ENCODE measurements at places on chromosomes 6 and 20. TPM values are rescaled to one million over a fixed set of nuclear protein-coding genes. Genes with fewer than 3 reads are reported as not detected.

DNA sequence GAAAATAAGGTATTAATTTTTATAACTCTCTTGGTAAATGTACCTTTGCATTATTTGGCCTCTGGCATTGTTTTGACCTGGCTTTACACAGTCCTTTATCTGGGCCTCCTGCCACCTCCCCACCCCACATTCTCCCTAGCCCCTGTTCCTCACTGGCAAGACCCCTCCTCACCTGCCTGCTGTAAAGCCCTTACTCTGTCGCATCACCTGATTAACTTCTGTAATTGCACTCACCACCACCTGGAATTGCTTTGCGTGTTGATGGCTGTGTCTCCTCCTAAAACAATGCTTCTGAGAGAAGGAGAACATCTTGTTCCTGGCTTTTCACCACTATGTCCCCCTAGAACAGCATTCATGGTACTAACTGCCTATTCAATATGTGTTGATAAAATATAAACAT is 24.8 kb downstream of the SNX9 start:
- no peak for DNase-seq

The ZBP1 gene
- not detected for total RNA-seq

DNA sequence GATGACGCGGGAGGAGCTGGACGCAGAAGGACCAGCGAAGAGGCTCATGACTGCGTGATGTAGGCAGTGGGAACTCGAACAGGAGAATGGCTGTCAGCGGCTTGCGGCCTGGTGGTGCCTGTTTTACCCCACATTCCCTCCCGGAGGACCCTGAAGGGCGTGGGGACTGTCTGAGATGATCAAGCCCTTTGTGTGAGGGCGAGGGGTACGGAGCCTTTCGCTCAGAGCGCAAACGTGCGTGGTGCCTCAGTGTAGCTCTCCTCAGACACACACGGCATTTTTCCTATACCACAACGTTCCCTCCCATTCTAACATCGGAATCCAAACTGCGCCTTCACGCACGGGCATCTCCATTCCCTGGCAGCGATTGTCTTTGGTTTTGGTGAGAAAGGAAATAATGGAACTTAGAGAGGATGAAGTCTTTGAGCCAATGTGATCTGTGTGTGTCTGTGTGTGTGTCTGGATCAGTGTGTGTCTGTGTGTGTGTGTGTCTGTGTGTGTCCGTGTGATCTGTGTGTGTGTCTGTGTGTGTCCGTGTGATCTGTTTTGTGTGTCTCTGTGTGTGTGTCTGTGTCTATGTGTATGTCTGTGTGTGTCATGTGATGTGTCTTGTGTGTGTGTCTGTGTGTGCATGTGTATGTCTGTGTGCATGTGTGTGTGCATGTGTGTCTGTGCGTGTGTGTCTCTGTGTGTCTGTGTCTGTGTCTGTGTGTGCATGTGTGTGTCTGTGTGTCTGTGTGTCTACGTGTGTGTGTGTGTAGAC is 5.3 kb downstream of the PTK6 start:
- no peak for DNase-seq

The BPIFB4 gene
- total RNA-seq = not detected

- no peak for DNase-seq
Measured at GRCh38 chr6:313087-313486, 20.8 kb downstream of the DUSP22 start.

The SLC24A3 gene
- total RNA-seq = 3.7 TPM

The LAMA5 gene
- 69.4 TPM for total RNA-seq

GRCh38 chr6:11496152-11497060 is 41.1 kb upstream of the TMEM170B start:
- peak; percentile 75 for DNase-seq

DNA sequence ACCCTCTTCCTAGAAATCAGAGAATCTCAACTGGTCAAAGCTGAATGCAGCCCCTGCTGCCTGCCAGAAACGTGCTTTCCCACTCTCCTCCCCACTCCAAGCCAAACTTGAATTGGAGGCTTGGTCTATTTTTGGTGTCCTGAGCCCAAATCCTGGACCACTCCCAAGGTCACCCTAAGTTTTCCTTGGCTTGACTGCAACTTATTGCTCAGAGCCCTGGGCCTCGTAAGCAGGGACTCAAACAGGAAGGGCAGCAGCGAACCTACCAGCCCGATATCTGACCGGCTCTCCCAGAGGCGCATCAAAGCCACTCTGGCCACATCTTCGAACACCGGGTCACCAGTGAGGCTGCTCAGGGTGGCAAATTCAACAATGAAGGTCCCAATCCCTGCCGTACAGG is 12.7 kb downstream of the EDEM2 start:
- peak; percentile 68 for DNase-seq

The SLX4IP gene
- 1.1 TPM for total RNA-seq

GRCh38 chr6:33248643-33248931 is 23.1 kb downstream of the VPS52 start:
- no peak for DNase-seq

The ACTR5 gene
- 5.6 TPM for total RNA-seq

The GJE1 gene
- not detected for total RNA-seq

The MICB gene
- 1.6 TPM for total RNA-seq

The BIRC7 gene
- not detected for total RNA-seq

The PGC gene
- total RNA-seq = not detected

DNA sequence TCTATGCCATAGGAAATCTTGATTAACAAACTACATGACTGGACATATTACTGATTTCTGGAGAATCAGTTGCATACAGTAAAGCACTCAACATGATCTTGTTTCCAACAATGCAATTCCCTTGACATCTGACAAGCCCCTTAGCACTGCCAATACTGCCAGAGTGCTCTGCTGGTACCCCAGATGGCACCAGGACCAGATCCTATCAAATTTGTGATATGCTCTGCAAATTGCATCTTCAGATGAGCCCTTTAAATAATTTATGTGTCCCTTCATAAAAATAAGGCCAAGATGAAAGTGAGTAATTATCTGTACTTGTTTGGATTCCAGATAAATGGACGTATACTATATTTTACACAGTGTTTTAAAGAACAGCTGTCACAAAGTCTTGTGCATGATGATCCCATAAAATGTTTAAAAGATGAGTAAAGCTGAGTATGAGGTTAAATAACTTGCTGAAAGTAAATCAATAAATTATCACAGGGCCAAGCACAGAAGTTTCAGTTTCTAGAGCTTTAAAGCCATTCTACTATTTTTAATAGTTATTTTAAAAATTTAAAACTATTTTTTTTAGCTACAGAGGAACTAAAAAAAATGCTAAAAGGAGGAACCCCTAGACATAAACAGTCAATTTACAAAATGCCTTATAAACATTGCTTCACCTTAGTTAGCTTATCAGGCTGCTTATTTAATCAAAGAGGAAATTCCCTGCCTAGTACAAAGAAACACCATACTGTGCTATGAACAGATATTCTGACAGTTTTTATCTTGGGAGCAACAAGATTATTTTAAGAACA is 42.1 kb downstream of the NUDT3 start:
- no peak for DNase-seq

DNA sequence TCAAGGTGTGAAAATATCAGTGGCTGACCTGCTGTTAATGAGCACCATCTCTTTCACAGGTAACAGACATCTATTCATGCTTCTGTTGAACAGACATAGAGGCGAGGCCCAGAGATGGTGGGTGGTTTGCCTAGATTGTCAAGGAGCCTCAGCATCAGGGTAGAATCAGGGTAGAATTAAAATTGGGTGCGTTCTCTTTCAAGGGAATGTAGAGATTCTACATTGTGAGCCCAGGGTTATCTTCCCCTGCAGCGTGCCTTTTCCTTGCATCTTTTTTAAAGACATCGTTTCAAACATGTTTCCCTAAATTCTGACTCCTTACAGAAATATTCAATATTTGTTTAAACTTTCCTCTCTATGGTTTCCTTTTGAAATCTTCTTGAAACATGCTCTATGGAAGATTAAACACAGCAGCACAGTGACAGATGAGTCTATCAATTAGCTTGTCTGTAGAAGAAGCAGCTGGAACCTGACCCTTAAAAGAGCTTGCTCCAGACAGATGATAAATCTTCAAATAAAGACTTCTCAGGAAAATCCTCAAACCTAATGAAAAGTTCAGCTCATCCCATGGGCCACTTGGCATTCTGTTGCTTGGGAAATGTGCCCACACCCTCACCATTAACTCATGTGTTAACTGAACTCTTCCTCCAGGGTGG is 119.8 kb downstream of the IPCEF1 start:
- DNase-seq = no peak

DNA sequence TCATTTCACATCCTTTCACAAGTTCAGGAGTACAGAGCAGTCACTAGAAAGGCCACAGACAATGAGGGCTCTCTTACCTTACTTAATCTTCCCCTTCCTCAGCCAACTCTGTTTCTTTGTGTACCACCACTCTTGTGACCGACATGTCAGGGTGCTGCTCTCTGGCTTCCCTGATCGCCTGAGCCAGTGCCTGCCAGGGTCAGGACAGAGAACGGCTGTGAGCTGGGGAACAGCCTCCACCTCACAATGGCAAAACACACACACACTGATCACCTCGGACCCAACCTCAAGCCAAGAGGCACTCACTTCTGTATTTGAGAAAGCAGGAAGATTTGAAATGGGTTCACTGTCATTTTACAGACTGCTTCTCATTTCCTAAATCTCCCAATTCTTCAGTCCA is 30.8 kb downstream of the SMLR1 start:
- no peak for DNase-seq

DNA sequence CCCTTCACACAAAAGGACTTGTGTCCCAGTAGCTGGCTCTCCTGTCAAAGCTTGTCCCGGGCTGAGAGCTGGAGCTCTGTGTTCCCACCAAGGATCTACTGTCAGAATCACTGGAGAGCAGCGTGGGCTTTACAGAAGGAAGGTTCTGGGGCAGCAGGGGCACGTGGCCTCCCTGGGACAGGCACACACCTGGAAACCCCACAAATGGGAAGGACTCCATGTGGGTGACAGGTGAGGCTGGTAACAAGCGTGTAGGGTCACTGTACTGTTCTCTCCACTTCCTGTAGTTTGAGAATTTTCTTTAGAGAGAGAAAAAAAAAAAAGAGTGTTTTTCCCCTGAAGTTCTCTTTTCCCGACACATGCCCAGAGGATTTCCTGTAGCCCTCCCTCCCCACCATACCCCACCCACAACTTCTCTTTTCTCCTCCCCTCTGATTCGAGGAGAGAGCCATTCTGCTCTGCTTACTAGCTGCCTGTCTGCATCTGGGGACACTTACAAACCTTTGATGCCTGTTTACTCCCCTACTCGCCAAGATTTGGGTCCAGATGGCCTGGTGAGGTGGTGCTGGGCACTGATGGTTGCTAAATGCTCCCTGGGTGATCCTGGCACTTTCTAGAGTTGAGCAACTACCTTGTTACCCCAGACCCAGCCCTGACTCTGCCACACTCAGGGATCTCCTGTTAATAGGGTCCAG is 84.1 kb upstream of the SIRPA start:
- DNase-seq = peak; percentile 58

DNA sequence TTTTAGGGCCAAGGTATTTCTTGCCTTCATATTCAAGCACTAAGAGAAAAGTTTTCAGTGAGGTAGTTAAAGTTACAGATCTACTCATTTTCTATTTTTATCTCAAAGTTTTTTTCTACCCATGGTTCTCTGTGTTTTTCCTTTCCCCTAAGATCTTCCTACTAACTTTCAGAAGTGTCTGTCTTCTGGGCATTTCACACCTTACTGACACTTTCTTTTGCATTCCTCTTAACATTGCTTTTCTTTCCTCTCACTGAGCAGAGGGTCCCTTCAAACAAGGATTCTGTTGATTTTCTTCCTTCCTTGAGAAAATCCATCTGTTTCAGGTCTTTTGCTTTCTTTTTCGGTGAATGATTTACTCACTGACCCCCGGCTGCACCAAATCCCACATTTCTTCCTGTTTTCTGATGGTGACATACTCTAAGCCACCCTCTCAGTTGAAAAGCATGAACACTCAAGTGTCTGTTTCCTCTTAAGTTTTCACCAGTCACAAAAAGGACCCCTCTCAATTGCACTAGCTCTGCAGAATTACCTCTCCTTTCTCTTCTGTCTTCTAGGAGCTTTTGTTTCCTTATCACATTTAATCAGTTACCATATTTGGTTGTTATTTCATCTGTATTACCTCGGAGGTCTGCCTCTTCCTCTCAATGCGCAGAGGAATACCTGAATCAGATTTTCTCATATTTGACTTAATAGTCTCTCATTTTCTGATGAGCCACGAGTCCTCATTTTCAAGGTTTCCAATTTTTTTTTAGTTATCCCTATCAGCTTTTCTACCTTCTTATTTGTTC is 73.5 kb upstream of the RNF217 start:
- DNase-seq = no peak

GRCh38 chr6:44582930-44583329 is 195.4 kb downstream of the CDC5L start:
- DNase-seq = no peak

The ARID1B gene
- total RNA-seq = 44.6 TPM

- DNase-seq = no peak
Measured at GRCh38 chr20:63748070-63748933, 8.7 kb downstream of the SLC2A4RG start.

GRCh38 chr20:25525867-25526266 is 59.5 kb downstream of the NINL start:
- DNase-seq = no peak

- DNase-seq = peak; percentile 55
Measured at GRCh38 chr20:24628985-24629384, 159.6 kb downstream of the SYNDIG1 start.

The HELZ2 gene
- total RNA-seq = 21.5 TPM

DNA sequence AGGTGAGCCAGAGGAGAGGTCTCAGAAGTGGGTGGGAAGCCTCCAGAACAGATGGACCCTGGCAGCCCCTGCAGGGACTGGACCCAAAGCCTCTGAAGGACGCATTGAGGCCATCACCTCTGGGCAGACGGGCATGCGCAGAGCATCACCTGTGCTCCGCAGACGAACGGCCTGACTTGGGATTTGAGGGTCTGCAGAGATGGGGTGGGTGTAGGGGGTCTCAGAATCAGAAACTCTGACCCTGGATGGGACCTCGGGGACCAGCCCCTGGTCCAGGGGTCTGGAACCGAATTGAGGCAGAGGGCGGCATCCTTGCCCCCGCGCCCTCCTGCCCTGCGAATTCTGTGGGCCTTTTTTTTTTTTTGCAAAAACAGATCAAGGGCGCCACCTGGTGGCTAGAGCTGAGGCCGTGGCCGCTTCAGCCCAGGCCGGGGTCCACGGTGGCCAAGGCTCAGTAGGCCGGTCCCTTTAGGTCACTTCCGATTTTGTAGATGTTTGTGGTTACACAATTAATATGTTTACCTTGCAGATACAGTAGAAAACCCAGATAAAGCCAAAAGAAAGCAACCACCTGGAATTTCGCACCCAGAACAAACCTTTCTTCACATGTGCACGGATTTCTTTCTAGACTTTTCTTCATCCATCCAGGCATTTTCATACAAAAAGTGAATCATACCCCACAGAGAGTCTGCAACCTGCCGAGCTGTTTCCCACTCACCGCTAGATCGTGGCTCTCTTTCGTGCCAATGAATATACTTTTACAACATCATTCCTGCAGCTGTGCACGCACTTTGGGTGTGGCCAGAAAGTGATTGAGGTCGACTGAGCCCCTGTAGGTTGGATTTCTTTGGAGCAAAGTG is 25.9 kb downstream of the ZBP1 start:
- no peak for DNase-seq
